ENCODE measurements at places on chromosomes 7 and 10.

GRCh38 chr7:47259682-47260081 lies 322.2 kb downstream of the TNS3 start:
- DNase-seq, result no peak

DNA sequence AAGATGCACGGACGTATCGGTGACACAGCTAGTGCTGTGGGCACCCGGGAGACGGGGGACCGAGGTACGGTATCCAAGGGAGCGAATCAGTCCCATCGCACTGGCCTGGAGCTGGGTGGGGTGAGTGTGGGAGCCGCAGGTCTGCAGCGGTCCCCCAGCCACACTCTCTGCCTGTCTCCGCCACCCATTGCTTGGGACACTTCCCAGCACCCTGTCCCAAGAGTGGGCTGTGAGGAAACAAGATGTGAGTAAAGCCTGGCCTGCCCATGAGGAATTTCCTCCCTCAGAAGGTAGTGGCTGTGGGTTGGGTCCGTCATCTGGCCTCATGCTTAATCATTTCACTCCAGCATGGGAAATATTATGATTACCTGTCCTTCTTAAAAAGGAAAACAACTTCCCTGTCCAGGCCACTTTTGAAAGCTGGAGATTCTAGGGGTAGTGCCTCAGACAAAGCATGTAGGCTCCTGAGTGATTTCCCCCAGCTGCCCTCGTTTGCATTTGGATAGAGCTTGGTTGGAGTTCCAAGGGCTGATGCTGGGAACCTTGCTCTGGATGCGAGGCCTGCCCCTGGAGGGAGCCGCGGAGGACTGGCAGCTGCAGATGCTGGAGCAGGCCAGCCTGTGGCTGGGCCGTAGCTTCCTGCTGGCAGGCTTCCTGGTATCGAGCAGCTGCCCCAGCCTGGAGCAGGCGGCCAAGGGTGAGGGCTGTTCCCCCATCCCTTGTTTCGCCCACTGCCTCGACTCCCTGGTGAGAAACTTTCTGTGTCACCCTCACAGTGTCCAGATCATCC lies 6.2 kb upstream of the ACTR3C start:
- no peak for DNase-seq

DNA sequence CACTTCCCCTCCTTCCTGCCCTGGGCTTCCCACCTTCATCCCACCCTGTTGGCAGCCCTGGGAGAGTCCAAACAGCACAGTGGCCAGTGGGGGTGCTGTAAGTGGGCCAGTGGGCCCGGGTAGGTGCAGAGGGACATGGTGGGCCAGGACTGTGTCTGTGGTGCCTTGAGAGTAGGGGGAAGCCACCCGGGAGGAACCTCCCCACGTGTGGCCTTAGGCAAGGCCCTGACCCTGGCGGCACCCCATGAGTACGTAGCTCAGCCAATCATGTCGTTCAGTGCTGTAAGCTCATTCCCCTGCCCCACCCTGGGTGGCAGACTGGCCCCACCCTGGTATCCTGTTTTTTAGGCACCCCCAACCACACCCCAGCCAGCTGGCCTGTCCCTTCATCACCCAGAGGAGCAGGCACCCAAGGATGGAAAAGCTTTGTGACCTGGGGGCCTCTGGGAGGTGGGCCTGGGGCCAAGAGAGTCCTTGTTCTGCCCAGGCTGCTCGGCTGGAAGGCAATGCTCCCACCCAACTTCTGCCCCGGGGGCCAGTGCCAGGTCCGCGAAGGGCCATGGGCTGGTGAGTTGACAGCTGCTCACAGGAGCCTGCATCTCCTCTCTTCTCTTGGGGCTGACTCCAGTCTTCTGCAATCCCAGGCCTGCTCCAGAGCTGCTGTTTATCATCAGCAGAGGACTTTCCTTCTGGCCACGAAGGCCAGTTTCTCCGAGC lies 41.6 kb downstream of the TSPAN15 start:
- no peak for DNase-seq

DNA sequence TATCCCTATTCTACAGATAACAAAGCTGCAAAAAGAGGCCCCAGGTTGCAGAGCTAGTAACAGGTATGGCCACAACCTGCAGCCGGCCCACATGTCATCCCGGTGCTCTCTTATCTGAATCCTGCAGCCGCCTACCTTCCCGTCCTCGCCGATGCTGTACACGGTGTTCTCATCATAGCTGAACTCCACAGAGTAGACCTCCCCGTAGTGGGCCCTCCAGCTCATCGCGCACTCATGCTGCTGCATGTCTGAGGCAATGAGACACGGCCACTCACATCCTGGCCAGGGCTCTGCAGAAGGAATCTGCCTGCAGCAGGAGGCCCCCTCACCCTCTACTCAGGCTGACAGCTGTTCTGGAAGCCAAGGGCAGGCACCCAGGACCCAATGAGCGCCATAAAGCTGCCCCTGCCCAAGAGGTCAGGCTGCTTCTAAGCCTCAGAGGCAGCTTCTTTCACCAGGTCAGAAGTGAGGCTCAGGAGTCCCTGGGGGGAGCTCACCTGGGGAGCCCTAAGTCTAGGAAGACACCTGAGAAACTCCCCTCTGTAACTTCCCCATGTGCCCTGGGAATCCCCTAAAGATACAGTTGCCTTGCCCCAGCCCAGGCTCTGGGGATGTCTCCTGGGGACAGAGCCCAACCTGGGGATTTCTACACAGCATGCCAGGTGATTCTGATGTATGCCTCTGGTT lies 17.9 kb upstream of the CYREN start:
- DNase-seq, result no peak

GRCh38 chr10:15223174-15223573 lies 54.7 kb upstream of the NMT2 start:
- DNase-seq, result no peak

GRCh38 chr10:48790457-48791044 lies 105.9 kb downstream of the WDFY4 start:
- DNase-seq, result no peak

- DNase-seq, result no peak
These were observed 27.7 kb downstream of the NCAPG2 start for GRCh38 chr7:158676906-158677305.

GRCh38 chr7:120920591-120921274 lies 29.8 kb upstream of the ING3 start:
- DNase-seq, result no peak

- no peak for DNase-seq
These were observed 83.0 kb downstream of the TAF3 start for GRCh38 chr10:7901256-7901655.

GRCh38 chr10:70087616-70088307 lies 35.1 kb downstream of the MACROH2A2 start:
- no peak for DNase-seq

- DNase-seq, result no peak
These were observed 1.7 kb upstream of the EGR2 start for GRCh38 chr10:62817766-62818425.

DNA sequence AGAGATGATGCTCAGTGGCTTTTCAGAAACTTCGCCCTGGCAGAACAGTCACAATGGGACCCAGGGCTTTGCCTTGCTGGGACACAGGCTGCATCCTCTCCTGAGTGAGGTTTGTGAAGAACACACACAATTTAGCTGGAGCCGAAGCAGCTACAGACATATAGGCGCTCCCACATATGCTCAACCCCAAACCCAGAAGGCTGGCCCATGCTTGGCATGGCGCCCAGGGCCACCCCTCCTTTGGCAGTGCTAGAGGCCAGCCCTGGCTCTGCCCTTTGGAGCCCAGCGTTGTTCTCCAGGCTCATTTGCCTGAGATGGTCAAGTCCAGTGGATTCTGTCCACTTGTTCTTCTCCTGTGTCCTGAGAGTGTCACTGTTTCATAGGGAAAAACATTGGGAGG lies 94.4 kb downstream of the WDFY4 start:
- DNase-seq, result no peak

- DNase-seq, result no peak
These were observed 9.6 kb downstream of the NFKB2 start for GRCh38 chr10:102405108-102405571.

GRCh38 chr7:7988706-7989105 lies 20.1 kb downstream of the GLCCI1 start:
- no peak for DNase-seq

GRCh38 chr7:37915438-37915837 lies 1.2 kb downstream of the SFRP4 start:
- no peak for DNase-seq

DNA sequence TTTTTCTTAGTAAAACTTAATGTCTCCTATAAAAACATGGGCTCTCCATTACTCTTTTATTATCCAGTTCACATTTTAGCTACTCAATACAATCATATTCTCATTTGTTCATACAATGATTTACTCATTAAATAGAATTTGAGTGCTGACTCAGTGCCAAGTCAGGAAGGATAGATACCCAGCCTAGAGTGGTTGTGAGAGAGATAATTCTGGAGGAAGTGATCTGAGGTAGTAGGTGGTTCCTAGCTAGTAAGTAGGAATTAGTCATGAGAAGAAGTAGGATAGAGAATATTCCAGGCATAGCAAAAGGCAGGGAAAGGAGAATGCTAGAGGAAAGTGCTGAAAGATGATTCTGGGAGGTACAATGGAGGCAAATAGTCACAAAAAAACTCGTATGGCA lies 133.5 kb upstream of the MBL2 start:
- DNase-seq, result no peak

DNA sequence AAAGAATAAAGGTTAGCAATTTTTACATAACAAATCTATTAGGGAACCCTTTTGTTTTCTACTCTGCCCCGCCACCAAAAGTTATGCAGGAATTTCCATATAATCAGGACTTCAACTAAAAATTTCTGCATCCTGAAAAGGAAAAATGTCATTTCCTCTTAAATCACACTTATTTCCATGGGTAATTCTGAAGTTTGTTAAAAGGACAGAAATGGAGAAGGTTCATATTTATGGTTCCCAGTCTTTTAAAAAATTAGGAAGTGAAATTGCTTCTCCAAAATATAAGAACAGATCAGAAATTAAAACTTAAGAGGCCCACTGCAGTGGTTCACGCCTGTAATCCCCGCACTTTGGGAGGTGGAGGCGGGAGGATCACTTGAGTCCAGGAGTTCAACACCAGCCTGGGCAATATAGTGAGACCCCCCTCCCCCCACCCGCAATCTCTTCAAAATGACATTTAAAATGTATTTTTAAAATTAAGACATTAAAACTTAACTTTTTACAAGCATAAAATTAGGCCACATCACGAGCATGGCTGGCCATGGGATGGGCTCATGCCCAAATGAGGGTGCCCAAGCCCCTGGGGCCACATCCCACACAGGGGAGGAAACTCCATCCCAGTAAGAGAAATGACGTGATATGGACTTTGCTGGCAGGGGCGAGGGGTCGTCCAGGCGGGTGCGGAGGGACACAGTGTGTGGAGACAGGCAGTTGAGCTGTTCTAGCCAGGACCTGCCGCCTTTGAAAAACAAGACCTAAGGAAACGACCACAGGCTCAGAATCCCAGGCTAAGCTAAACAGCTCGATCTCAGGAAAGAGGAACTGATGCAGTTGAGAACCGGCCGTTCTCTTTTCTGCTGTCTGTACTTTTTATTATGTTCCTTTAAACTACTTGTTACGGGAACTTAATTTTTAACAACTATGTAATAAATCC lies 51.3 kb upstream of the NFE2L3 start:
- DNase-seq, result no peak

- DNase-seq, result peak; percentile 89
These were observed 25.9 kb downstream of the RGS10 start for GRCh38 chr10:119516381-119517234.

GRCh38 chr10:108230478-108231170 lies 1066.1 kb upstream of the SORCS1 start:
- no peak for DNase-seq

GRCh38 chr10:33291053-33291592 lies 43.3 kb downstream of the NRP1 start:
- no peak for DNase-seq

DNA sequence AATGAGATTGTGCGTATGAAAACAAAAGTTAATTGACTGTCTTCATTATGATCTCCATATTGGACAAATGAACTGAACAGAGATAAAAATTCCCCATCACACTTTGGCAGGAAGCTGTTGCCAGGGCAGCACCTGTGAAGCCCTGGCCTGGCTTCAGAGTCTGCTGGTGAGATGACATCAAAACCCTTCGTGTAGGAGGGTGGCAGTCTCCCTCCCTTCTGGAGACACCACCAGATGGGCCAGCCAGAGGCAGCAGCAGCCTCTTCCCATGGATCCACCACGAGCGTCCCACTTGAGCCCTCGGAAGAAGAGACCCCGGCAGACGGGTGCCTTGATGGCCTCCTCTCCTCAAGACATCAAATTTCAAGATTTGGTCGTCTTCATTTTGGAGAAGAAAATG lies at the start of gene DNTT:
DNTT (plus strand) TSS at position 205 of the 400 bp plus-strand sequence; CDS start at position 269, 64 bp downstream.
- no peak for DNase-seq

DNA sequence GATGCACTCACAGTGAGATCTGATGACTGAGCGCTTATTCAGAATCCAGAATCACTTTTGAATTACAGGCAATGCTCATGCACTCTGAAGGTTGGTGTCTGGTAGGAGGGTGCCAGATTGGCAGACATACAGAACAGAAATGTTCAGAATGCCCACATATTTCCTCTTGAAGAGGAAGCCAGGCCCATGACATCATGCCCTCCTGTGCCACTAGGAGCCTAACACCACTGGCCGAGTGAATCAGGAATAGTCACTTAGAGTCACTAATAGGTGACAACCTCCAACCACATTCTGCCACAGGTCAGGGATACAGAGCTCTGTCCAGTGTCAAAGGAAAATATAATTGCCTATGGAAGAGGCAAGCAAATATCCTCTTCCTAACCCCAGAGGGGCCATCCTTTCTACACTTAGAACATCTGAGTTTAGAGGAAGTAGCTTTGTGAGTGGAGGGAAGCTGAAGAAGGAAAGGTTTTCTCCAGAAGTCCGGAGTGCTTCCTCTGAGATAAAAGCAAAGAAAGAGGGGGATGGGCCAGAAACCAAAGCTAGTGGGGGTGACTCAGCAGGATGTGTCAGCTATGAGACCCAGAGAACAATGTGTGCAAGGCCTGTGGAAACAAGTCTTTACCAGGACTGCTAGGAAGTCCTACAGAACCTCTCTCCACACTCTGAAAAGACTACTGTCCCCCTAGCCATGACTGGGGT lies 838.8 kb downstream of the GRID1 start:
- DNase-seq, result no peak

- no peak for DNase-seq
These were observed 115.2 kb upstream of the TMEM168 start for GRCh38 chr7:112905413-112905812.

- DNase-seq, result no peak
These were observed 70.5 kb downstream of the AOAH start for GRCh38 chr7:36653663-36654355.

DNA sequence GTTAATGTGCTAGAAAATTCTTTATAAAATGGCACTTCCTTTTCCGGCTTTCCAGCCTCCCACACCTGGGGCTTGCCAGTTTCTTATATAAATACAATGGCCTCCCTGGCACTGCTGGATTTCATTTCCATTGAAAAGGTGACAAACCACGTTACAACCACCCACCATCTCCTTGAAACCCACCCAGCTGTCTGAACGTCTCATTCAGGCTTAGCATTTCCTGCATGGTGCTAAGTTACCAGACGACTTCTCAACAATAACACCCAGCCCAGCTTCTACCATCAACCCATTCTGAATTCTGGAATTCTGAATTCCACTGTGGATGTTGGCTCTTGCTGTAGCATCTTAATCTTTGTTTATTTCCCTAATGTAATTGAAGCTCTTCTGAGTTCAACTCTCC lies 499.8 kb upstream of the CELF2 start:
- no peak for DNase-seq

GRCh38 chr10:133359972-133360610 lies 2.3 kb upstream of the FUOM start:
- DNase-seq, result no peak

Data from HL-60 (cell line).